ENCODE measurements at places on chromosomes 6 and 20.

DNA sequence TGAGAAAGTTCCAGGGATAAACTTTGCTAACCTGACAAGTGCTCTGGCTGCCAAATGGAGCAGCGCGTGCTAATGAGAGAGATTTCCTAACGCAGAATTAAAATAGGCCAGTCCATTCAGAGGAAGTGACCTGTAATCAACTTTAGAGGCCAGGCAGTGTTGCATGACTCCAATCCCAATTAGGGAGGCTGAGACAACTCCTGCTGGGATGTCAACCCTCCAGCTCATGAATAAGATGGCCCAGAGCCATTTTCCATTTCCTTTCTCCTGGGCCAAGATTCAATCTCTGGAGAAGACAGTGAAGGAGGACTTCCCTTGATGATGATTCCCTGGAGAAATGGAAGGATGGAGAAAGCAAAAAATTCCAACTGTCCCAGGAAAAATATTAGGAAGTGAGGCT, 241.5 kb upstream of the RNF24 start:
- DNase-seq = no peak

- DNase-seq = no peak
Observed at GRCh38 chr6:40331545-40331944, 255.6 kb downstream of the LRFN2 start.

DNA sequence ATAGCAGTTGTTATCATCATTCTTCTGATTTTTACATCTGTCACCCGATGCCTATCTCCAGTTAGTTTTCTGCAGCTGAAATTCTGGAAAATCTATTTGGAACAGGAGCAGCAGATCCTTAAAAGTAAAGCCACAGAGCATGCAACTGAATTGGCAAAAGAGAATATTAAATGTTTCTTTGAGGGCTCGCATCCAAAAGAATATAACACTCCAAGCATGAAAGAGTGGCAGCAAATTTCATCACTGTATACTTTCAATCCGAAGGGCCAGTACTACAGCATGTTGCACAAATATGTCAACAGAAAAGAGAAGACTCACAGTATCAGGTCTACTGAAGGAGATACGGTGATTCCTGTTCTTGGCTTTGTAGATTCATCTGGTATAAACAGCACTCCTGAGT, 2.1 kb downstream of the CALHM6 start:
- DNase-seq = no peak

DNA sequence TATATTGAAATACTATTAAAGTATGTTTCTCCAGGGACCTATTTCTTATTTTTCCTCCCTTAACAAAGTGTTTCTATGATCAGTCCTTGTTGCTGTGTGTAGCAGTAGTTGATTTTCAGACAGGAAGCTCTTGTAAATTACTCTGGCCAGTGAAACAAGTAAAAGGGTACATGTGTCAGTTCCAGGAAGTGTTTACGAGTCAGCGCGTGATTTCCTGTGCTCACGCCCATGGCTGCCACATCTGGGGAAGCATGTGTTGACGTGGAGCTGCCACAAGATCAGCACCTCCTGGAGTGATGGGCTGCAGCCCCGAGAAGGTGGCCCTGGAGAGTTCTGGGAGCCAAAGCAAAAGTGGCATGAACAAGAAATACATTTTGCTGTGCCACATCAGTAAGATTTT, 38.6 kb upstream of the GGTLC1 start:
- DNase-seq = no peak

GRCh38 chr6:110548110-110548847, 71.9 kb upstream of the SLC22A16 start:
- DNase-seq = no peak

- DNase-seq = no peak
Observed at GRCh38 chr20:6467562-6467961, 299.9 kb upstream of the BMP2 start.

GRCh38 chr6:113634352-113635163, 222.6 kb upstream of the MARCKS start:
- DNase-seq = no peak

GRCh38 chr6:56243518-56244070, 3.8 kb downstream of the COL21A1 start:
- DNase-seq = no peak

- no peak for DNase-seq
Observed at GRCh38 chr20:23244156-23244915, 106.3 kb upstream of the NXT1 start.

- peak; percentile 73 for DNase-seq
Observed at GRCh38 chr6:123338394-123338793, 298.4 kb downstream of the TRDN start.

GRCh38 chr6:113403966-113404595, 453.1 kb upstream of the MARCKS start:
- DNase-seq = no peak

GRCh38 chr6:162528538-162528937, 199.0 kb downstream of the PRKN start:
- no peak for DNase-seq

- DNase-seq = no peak
Observed at GRCh38 chr6:3696525-3697088, 54.9 kb downstream of the PXDC1 start.

GRCh38 chr6:40881501-40881900, 157.5 kb downstream of the UNC5CL start:
- DNase-seq = no peak

GRCh38 chr6:163038317-163038716, 310.5 kb downstream of the PACRG start:
- no peak for DNase-seq

- no peak for DNase-seq
Observed at GRCh38 chr20:12156252-12156651, 238.6 kb downstream of the BTBD3 start.

DNA sequence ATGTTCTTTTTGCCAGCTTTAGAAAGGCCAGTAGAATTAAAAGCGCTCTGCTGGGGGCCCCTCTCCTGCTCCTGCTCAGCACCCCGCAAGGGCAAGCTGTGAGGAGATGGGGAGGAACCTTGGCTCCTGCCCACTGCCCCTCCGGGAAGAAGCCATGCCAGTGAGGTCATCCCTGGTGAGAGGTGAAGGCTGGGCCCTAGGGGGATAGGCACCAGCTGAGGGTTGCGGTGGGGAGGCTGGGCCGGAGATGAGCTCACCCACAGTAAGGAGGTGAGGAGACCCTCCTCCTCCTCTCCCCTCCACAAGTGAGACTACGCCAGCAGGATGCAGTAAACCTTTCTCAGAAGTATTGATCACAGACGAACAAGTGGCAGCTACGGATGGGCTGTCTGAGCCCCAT, 32.1 kb downstream of the LRFN2 start:
- no peak for DNase-seq

DNA sequence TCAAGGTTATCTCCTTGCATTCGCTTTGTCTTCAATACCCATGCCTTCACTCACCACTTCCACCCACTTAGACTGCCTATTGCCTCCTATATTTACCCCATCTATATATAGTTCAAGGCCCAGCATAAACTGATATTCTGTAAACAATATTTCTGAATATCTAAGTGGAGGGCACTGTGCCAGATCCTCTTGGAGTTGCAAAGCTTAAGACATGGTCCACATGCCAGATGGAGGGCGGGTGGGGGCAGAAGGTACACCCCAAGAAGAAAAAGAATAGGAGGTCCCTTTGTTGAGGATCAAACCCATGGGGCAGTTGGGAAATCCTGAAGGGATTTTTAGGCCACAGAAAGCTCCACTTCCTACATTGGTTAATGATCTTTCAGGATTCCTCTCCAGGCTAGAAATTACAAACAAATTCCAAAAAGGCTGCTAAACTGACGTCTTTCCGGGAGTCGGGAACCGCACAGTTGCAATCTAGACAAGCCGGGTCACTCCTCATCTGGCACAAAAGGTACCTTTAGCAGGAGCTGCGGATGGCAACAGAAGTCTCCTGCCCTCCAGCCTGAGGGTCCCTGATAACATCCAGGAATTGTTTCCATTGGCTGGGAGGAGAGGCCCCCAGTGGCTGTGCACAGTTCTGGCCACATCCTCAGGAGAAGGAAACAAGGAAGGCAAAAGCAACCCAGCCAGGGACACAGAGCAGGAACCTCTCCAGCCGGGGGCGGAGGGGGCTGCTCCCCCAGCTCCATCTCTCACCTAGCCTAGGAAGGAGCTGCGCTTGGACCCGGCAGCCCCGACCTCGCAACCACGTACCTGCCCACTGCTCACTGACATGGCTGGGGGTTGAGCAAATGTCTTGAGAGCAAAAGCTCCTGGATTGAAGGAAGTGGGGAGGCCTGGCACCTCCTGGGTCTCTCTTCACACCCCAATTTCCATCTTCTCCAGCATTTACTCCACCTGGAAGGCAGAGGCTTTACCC, 5.9 kb upstream of the LPIN3 start:
- DNase-seq = no peak

DNA sequence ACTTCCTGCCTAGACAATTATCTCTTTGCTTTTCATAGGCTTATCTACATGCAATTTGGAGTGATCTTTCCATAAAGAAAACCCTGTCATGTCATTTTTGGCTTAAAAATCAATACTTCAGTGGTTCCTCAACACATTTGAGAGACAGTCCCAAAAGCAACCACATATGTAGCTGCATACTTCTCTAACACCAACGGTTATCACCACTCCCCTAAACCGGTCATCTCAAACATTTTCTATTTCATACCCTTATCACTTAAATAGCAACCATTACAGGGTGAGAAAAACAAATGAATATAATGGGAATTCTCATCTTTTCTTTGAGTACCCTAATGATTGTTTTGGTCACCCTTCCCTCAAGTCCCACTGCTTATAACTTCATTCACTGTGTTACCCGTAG, 5.1 kb downstream of the GLO1 start:
- no peak for DNase-seq

DNA sequence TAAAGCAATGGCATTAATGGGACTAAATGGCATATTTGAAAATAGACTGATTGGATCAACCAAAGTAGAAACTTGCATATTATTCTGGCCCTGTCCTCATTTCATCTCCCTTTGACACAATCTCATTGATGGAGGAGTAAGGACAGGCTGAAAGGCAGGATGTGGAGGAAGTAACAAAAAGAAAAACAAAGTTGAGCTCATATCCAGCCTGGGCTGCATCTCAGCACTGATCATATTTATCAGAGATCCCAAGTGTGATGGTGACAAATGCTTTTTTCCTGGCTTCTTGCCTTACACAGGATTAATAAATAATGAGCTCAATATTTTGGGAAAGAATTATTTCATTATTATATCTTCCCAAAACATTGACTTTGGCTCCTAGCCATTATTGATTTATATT, 622.7 kb downstream of the CD109 start:
- DNase-seq = no peak

DNA sequence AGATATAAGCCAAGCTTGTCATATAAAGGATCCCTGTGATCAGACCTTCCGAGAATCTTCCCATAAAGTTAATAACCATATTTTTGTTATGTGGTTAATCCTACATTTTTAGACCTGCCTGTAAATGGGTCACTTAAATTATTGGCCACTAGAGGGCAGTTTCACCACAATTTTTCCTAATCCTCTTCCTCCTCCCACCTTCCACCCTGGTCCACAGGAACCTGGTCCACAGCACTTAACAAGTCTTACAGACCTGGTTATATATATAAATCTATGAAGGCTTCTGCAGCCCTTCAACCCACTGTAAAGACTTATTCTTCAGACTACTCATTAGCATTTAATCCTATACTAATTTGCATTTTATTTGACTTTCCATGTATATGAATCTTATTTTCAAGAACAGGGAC, 28.3 kb downstream of the MRS2 start:
- DNase-seq = peak; percentile 48

DNA sequence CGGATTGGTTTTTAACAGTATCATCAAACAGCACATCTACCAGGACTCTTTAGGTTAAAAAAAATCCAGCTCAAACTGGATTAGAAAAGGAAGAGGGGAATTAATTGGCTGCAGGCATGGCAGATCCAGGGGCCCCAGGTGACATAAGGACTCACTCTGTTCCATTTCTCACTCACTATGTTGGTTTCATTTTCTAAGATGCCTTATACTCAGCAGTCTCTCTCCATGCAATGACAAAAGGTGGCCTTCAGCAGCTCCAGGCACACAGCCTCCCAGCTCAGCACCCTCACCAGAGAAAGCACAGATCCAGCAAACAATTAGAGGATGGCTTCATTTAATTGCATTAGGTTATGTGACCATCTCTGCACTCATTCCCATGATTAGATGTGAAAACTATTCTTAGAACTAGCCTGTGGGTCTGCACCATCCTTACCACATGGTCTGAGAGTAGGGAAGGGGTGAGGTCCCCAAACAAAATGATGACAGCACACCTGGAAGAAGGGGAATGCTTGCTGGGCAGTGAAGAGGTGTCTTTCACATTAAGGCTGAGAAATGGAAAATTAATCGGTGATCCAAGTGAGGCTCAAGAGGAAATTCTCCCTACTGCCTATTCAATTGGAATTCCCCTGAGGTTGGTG, 243.1 kb downstream of the CDH26 start:
- DNase-seq = no peak

- no peak for DNase-seq
Observed at GRCh38 chr6:33073431-33073871, at the start of gene HLA-DPA1. HLA-DPA1 (minus strand) TSS chr6:33073649.

DNA sequence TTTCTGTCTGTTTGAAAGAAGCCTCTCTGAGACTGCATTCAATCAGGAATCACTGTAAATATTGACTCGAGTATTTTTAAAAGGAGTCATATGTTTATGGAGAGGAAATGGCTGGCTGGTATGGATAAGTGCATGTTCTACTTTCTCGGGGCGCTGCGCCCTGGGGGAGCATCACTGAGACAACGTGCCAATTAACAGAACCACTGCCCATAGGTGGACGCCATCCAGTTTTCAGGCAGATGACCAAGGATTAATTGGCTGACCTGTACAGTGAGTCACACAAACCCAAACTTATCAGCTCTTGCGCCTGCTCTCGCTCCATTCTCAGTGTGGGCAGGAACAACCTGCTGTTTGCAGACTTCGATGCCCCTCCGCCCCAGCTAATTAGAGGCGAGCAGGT, 571.2 kb downstream of the QKI start:
- DNase-seq = no peak

DNA sequence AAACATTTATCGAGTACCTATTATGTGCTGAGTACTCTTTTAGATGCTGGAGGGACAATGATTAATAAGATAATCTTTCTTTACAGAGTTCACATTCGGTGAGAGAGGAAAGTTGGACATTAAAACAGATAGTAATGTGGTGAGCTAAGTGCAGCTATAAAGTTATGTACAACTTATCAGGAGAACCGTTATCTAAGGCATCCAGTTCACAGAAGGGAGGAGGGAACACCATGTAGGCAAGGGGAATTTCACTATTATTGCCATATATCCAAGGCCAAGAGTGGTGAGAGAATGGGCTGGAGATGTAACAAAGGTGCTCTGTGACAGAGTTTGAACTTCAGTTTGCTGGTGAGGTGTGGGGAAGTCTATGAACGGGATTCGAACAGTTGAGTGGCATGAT, 105.8 kb downstream of the CARMIL1 start:
- no peak for DNase-seq

- no peak for DNase-seq
Observed at GRCh38 chr20:34585019-34585418, 26.5 kb downstream of the MAP1LC3A start.
